H1 (cell line): ENCODE measurements at places on chromosomes 3 and 15. TPM values are rescaled to one million over a fixed set of nuclear protein-coding genes. Genes with fewer than 3 reads are reported as not detected.

Gene SEMA5B
- 19.9 and 22.4 TPM in 2 replicates for total RNA-seq

GRCh38 chr3:72380711-72381493 is 467.3 kb downstream of the SHQ1 start:
- no peak for DNase-seq
- no peak overlapping the region for H3K4me3 ChIP-seq
- H3K4me1 ChIP-seq: peaks cover 40% of the 10 kb centered on the region

- no peak for DNase-seq
- no peak overlapping the region for H3K27ac ChIP-seq
- no peaks in the 10 kb centered on the region for H3K27me3 ChIP-seq
- H3K36me3 ChIP-seq: peaks cover 77% of the 10 kb centered on the region
- H3K4me3 ChIP-seq: no peak overlapping the region
Observed at GRCh38 chr15:92952458-92952850, 52.3 kb downstream of the CHD2 start.

Gene CP
- total RNA-seq: 2.1 and 2.6 TPM in 2 replicates
